Mesothelial cell of epicardium (in vitro differentiated cells): ENCODE measurements at places on chromosomes 5 and 9.

GRCh38 chr5:115313632-115314031 is 17.2 kb upstream of the CCDC112 start:
- no peak for DNase-seq

DNA sequence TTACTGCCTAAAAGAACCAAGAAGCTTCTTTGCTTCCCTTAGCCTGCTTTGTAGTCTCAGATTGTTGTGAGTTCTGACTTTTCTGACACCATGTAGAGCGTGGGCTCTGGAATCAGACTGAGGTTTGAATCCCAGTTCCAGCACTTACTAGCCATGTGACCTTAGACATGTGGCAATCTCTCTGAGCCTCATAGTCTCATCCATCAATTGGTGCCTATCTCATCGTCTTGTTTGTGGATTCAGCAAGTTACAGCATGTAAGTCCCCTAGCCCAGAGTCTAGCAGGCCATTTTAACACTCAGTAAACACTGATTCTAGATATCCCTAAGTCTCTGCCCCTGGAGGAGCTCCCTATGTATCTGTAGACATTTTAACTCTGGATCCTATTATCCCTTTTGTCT is 94.7 kb downstream of the ANGPTL2 start:
- DNase-seq: no peak

GRCh38 chr5:175555168-175555785 is 76.9 kb downstream of the SFXN1 start:
- no peak for DNase-seq

DNA sequence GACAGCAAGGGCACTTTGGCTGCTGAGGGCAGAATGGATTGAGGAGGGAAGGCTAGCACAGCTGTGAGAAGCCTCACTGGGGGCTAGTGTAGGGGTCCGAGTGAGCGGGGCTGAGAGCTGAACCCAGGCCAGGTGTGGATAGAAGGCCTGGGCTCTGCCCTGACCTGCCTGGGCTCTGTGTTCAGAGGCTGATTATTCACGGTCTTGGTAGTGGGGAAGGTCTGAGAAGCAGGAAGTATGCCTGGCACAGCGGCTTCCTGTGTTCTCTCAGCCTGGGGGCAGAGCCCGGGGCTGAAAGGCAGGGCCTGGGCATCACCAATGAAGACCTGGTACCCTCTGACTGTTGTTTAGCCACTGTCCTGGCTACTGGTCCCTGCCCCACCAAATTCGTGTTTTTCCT is 136.4 kb upstream of the TBC1D2 start:
- DNase-seq: no peak

DNA sequence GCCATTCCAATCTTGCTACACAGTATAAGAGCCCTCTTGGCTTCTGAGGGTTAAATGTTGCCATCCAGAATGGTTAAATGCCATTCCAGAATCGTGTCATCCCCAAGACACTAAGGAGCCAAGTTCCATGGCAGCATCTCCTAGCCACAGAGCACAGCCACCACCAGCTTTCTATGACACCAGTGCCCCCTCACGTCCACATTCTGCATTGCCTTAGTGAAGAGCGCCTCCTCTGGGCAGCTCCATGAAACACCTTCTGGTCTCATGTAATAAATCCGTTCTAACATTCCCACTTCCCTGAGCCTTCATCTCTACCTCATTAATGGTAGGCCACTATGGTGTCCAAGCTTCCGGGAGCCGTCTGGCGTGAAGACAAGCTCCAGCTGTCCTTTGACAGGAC is 12.4 kb downstream of the CBY3 start:
- no peak for DNase-seq

- DNase-seq: no peak
These were observed 492 bp upstream of the FAM169A start for GRCh38 chr5:74866596-74867162.

GRCh38 chr5:543351-543750 is 19.1 kb upstream of the SLC9A3 start:
- DNase-seq: no peak

DNA sequence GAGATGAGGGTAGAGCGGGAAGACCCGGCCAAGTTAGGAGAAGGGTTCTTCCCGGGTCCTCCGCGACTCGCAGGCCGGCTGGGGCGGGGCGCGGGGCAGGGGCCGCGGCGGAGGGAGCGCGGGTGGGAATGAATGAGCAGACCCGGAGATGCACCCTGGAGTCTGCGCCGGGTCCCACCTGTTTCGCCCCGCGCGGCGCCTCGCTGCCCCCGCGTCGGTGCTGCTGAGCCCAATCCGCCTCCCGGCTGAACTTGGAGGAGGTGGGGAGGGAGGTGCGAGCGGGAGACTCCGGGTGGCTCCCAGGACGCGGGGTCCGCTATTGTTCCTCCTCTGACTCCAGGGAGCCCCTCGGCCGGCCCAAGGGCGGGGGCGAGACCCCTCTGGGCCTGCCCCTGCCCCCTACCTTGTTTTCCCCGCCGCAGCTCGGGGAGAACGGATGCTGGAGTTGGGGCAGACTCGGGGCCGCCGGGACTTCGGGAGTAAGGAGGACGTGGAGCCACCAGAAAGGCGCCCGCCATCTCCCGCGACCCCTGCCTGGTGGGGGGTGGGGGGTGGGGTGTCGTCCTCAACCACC is 659 bp downstream of the RAI14 start:
- peak; percentile 34 for DNase-seq

GRCh38 chr5:52922384-52922783 is 66.8 kb upstream of the ITGA2 start:
- DNase-seq: no peak

DNA sequence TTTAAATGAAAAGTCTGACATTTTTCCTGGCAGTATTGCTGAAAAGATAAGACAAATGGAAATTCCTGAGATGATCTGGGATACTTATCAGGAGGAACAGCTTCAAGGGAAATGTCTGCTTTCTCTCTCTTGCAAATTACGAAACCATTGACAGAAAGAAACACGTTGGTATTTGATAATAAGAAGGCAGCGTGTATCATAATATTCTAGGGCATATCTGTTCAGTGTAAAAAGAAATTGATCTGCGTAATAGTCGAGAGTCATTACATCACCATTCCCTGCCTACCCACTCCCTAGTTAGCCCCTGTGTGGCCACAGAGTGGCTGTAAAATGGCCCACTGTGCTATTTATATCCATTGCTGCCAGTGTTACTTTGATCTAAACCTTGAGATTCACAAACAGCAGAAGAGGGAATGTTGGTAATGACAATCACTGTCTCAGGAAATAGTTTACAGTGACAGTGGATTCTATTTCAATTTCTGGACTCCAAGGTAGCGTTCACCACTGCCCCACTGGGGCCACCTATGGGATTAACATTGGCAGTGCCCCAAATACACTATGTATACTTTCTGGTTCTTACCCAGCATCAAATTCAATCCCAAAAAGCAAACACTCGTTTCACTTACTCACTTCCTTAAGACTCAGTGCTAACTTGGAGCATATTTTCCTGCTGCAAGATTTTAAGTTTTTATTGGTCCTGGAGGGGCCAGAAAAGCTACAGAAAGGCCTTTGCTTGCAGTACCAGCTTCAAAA is 133.4 kb upstream of the GAS1 start:
- DNase-seq: no peak

DNA sequence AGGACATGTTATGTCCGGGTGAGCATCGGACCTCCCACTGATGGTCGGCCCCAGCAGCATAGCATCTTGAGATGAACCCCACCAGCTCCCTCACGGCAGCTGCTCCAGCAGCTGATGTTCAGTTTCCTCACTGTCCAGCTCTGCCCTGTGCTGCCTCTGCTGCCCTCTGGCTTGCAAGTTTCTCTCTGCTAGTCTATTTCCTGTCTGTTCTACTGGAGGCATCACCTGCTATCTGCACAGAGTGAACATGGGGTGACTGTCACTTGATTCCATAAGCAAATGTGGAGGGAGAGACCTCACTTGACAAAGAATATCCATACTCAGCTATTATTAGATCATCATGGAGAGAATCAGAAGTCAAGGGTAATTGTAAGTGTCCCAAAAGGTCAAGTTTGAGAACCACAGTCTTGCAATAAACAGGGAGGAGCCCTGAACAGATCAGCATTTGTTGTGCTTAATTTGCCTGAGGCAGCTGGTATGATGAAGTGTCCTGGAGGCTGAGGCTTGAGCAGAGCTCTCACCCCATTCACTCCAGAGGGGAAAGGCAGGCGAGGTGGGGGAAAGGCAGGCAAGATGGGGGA is 702.8 kb downstream of the SEMA5A start:
- DNase-seq: no peak

DNA sequence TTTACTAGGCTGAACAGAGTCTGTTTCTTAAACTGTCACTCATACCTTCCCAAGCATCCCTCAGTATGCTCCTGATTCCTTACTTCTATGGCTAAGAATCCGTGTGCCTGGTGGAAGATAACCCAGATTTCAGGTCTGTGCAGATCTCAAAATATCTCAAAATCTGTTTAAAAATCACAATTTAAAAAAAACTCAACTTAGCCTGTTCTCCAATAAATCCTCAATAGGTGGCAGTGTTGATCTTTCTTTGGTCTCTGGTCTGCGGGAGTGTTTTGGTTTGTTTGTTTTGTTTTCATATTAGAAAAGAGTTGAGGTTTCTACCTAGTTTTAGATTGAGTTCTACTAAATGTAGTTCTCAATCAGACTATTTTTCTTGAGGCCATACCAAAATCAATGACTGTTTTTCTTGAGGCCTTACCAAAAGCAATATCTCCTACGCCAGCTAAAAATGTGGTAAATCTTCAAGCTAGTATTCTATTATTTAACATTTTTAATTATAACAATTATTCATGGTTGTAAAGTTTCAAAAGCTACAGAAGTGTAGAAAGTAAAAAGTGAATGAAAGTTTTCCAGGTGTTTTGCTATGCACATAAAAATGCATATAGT is 57.9 kb downstream of the TGFBR1 start:
- no peak for DNase-seq

DNA sequence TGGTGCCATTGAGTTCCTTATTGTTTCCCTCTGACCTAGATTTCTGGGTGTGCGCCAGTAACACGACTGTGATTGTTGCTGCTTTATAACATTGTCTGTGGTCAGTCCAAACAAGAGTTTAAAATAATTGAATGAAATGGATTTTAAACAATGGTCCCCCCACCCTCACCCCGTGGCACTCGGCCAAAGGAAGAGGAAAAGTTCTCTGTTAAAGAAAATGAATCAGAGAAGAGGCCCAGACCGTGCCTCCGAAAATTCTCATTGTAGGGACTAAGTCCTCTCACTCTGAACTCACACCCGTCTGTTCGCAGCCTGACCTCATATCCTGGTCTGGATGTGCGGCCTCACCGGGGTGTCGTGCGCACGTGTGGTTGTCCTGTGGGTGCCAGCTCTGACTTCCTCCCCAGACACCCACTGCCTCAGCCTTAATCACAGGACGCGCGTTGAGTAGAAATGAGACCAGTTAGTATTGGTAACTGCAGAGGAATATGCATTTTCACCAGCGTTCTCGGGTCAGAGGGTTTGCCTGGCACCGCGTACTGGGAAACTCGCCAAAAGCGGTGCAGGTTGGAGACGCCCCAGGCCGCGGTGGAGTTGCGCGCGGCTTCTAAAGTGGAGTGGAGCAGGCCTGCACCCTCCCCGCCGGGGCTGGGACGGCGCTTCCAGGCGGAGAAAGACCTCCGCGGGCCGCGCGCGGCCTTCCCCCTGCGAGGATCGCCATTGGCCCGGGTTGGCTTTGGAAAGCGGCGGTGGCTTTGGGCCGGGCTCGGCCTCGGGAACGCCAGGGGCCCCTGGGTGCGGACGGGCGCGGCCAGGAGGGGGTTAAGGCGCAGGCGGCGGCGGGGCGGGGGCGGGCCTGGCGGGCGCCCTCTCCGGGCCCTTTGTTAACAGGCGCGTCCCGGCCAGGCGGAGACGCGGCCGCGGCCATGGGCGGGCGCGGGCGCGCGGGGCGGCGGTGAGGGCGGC is at the start of gene ABL1:
Gene ABL1 (plus strand): TSS at position 884 of the 966 bp plus-strand sequence. CDS start 193 bp downstream, outside the sequence.
- DNase-seq: peak; percentile 64
